Right kidney (tissue), 9 donors: ENCODE measurements at places on chromosomes 7 and 10.

GRCh38 chr10:68721673-68722335, 765 bp downstream of the CCAR1 start:
- no peak for DNase-seq

- DNase-seq = no peak
Observed at GRCh38 chr7:158572000-158572828, 15.4 kb downstream of the PTPRN2 start.

- no peak for DNase-seq
Observed at GRCh38 chr10:101331956-101332355, 22.0 kb upstream of the BTRC start.

- no peak for DNase-seq
Observed at GRCh38 chr10:5932345-5932744, 42.3 kb downstream of the FBH1 start.

- no peak for DNase-seq
Observed at GRCh38 chr10:70442332-70442988, 979 bp upstream of the NODAL start.

GRCh38 chr7:73995330-73995729, 32.6 kb upstream of the ELN start:
- DNase-seq = no peak

- no peak for DNase-seq
Observed at GRCh38 chr7:127409629-127410028, 17.1 kb upstream of the ZNF800 start.

GRCh38 chr10:50641626-50642025, 17.9 kb upstream of the SGMS1 start:
- no peak for DNase-seq

DNA sequence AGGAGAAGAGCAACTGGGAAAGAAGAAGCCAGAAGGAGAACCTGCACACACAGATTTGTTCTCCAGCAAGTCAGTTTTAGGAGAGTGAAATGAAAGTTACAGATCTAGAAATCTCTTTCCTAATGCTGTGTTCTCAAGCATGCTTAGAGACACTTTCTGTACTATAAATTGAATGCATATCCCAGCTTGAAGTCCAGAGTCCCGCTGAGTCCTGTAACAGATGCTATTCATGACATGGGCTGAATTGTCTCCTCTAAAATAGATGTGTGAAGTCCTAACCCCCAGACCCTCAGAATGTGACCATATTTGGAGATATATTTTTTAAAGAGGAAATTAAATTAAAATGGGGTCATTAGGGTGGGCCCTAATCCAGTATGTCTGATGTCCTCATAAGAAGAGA, 46.9 kb upstream of the GJD4 start:
- no peak for DNase-seq

DNA sequence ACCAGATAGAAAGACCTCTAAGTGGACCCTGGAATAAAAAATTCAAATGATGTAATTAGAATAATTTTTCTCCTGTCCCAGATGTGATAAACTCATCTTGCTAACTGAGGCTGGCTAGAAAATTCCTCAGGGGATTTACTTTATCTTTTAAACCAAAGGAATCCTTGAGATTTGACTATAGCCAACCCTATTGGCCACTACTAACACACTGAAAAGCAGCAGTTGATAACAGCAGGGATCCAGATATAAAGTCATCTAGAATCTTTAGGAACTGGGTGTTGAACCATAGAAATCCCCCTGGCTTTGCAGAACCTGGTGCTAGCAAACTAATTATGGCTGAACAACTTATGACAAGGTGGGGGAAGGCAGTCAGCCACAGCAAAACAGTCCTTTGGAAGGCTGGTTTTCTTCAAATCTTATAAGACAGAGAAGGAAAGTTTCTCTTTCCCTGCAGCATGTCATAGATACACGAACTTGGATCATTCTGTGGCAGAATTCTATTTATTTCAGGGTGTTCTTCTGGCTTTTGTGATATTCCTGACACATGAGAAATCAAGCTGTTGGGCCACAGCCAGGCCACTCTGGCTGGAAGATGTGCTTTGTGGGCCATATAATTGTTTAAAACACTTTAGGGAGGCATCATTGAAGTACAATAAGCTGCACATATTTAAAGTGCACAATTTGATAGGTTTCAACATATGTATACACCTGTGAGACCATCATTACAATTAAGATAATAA, 643.6 kb downstream of the SORCS3 start:
- DNase-seq = no peak

GRCh38 chr7:146736446-146737190, 620.0 kb downstream of the CNTNAP2 start:
- no peak for DNase-seq

DNA sequence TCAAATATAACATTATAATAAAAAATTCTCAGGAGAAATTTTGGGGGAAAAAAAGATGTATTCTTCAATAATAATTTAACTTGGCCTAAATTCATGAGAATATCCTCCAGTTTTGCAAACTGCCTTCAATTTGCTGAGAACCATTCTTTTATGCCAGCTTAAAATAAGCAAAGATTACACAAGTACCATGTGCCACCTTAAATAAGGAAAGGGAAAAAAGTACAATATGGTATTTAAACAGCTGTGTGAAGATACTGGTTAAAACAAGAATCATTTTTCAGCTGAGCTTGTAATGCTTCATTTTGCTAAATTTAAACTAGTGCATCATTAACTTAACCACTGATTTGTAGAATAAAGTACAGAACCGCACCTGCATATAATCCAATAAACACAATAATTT, 217.8 kb downstream of the LRRN3 start:
- DNase-seq = no peak

- DNase-seq = no peak
Observed at GRCh38 chr10:74011770-74012169, 13.9 kb downstream of the VCL start.

GRCh38 chr10:100882671-100883311, 30.0 kb upstream of the SLF2 start:
- DNase-seq = no peak

DNA sequence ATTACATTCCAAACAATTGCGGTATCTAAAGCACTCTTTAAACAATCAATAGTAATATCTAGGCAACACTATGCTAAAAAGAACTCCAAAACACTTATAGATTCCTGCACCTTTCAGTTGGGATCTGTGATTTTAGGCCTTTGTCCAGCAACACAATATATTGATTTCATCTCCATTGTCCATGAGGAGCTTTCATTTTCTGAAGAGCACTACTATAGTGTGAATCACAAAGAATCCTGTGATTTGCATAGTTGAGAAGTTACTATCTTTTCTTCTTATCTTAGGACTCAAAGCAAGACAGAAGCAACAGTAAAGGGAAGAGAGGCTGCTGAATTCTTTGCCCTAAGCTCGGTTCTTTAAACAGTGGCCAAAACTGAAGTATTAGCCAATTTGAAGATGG, 846.8 kb downstream of the IPMK start:
- DNase-seq = no peak
